Anterior cingulate cortex (tissue), 58 donors: ENCODE measurements at places on chromosomes 3 and 15.

- peak; percentile 26 for DNase-seq
Measured at GRCh38 chr3:46662771-46663551, 30.5 kb downstream of the ALS2CL start.

GRCh38 chr3:126568776-126569342, 10.1 kb upstream of the C3orf22 start:
- no peak for DNase-seq

GRCh38 chr3:47096959-47097358, 67.0 kb downstream of the SETD2 start:
- DNase-seq = no peak

DNA sequence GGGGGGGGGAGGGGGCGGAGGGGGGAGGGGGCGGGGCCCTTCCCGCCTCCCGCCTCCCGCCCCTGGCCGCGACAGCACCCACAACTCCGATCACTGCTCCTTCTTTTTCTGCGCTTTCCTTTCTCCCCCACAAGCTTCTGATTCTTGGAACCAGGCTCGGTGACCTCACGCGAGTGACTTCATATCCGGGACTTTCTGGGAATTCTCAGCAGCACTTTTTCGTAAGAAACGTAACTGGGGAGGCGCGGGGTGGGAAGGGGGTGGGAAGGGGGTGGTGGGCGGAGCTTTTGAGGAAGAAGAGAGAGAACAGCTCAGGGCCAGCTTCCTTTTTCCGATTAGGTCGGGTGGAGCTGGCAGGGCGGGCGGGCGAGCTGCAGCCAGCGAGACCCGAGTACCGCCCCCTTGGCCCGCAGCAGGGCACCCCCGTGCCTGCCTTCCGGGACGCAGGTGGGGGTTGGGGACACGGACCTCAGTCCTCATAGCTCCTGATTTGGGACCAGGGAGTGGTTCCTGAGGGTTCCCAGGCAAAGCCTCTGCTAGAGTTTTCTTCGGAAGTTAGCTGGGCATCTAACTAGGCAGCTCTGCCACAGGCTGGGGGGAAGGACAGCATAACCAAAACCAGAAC, 14.6 kb downstream of the XIRP1 start:
- DNase-seq = peak; percentile 62

DNA sequence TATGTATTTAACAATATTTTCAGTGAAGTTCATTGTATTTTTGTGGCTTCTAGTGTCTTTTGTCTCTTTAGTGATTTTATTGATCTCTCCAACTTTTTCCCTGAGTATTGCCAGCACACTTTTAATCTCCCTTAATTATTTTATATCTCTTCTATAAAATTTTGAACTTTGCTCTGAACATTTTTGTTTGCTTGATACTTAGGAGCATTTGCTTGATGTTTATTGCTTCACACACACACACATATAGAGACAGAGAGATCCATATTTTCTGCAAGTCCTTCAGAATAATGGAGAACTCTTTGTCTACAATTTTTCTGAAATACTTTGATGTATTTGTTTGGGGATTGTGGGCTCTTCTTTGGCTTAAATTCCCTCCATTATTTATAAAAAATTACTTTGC, 213.8 kb downstream of the SLC9A9 start:
- DNase-seq = no peak

GRCh38 chr3:149812165-149812605, 830 bp upstream of the RNF13 start:
- no peak for DNase-seq

DNA sequence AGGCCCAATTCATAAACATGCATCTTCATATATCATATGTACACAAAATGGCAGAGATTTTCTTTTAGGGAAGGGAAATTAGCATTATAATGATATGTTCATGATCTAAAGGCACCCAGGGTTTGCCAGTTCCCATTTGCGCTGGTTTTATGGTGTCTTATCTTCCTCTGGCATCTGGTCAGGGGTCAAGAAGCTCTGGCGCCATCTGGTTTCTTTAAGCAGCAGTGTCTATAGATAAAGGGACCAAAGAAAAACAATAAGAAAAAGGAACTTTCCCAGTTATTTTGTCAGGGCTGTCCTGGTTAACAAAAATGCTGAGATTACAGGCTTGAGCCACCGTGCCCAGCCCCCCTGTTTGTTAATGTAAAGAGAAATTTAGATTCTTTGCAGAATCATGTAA, 3.3 kb upstream of the DCP1A start:
- no peak for DNase-seq

DNA sequence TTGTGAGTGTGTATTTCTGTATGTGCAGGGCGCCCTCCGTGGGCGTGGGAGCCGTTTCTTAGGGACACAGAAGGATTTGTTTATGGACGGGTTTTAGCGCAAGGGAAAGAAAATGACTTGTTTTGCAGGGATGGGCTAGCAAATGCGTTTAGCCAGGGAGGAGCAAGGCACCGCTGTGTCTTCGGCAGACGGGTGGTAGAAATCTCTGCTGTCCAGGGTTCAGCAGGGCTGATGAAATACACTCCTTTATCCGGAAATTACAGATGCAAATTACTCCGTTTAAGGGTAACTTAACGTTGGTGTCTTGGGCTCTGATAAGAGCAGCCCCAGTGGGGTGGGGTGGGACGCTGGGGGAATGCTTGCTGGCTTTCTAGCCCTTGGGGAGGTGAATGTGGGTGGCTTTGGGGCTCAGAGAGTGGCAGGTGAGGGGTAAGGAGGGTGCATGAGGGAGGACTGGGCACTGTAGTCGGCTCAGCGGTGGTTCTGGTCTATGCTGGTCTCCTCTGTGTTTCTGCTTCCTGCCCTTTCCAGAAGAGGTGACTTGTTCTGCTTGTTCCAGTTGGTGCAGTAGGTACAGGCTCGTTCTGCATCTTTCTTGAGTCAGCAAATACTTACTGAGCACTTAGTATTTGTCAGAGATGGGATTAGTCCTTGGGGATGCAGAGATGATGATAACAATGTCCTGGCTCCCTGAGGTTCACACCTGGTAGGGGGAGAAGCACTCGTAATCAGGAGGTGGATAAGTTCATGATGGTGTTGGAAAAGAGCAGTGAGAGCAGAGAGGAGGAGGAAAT, 954 bp downstream of the SV2B start:
- DNase-seq = no peak

GRCh38 chr3:192229866-192230265, 497.5 kb downstream of the FGF12 start:
- DNase-seq = no peak

DNA sequence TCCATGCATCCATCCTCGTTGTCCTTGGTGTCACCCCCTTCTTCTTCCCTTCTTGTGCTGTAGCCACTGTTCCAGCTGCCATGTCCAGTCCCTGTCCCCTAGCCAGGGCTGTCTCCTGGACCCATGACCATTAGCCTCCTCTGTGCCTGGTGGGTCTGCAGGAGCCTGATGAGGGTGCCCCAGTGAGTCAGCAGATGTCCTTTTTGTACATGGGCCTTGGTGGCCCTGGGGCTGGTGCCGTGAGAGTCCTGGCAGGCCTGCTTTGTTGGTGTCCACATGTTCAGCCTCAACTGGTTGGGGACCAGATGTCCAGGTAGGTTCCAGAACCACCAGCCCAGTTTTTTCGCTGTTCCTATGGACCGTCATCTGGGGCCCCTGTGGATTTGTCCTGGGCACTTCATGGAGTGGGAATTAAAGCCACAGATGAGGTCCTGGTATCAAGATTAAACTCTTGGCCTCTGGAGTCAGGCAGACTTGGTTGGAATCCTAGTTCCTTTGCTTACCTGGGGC, 66.1 kb downstream of the FBLN2 start:
- DNase-seq = no peak

GRCh38 chr3:14617508-14618023, 34.0 kb upstream of the CCDC174 start:
- DNase-seq = no peak

- DNase-seq = peak; percentile 51
Measured at GRCh38 chr3:196711838-196712513, at the start of the genes CEP19 and PIGX. CEP19 (minus strand) TSS chr3:196712250; CDS start chr3:196708657, 3,593 bp downstream. PIGX (plus strand) TSS chr3:196712377.

DNA sequence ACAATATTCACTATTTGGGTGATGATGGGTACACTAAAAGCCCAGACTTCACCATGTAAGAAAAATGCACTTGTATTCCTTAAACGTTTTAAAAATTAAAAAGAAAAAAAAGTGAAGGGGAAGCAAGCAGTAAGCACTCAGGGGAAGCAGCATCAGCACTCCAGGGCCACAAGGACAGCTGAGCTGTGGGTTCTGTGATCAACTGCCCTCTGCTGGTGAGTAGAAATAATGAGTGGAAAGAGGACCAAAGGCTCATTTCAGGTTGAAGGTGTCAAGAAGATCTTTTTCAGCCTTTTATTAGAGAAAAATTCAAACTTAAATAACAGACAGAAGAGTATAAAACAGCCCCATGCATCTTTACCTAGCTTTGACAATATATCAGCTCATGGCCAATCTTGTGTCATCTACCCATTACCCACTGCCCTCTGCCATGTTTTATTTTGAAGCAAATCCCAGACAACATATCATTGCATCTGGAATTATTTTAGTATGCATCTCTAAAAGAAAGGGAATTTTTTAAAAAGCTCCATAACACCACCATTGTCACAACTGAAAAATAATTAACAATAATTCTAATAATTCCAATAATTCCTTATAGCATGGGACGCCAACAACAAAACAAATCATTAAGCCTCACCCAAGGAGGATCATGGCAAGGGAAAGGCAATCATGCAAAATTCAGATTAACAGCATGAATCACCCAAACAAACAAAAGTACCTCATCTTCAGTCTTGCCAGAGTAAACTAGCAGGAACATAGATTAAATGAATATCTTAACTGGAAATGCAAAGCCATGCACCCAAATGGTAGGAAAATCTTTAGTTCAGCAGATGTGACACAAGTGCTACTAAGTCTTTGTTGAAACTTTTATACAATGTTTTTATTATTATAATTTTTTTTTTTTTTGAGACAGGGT, 42.5 kb downstream of the TAMM41 start:
- no peak for DNase-seq

GRCh38 chr15:70491201-70491621, 272.1 kb downstream of the UACA start:
- DNase-seq = no peak

DNA sequence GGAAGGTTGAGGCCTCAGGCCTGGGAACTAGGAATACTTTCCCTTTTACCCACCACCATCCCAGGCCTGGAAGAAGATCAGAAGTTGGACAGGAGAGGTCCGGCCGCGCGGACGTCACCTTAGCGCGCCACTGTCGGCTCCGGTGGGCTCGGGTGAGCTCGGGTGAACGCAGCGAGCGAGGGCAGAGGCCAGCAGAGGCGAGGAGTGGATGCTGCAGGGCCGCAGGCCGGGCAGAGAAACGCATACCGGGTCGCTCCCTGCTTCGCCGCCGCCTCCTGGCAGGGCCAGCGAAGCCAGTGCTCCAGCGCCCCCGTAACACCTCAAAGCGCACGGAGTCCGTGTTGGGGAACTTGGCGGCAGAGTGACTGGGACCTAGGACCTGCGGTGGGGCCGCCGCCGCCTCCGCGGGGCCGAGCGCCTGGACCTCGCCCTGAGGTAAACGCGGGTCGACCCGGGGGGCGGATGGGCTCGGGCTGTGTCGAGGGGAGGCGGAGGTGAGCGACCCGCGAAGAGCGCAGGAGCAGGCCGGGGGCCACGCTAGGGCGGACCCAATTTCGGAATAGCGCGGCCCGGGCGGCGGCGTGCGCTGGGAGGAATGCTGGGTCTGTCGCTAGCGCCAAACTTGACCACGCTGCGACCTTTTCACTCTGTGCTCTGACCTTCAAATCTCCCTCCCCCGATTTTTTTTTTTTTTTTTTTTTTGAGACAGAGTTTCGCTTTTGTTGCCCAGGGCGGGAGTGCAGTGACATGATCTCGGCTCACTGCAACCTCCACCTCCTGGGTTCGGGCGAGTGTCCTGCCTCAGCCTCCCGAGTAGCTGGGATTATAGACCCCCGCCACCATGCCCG, 1.6 kb downstream of the CYP11A1 start:
- DNase-seq = no peak

DNA sequence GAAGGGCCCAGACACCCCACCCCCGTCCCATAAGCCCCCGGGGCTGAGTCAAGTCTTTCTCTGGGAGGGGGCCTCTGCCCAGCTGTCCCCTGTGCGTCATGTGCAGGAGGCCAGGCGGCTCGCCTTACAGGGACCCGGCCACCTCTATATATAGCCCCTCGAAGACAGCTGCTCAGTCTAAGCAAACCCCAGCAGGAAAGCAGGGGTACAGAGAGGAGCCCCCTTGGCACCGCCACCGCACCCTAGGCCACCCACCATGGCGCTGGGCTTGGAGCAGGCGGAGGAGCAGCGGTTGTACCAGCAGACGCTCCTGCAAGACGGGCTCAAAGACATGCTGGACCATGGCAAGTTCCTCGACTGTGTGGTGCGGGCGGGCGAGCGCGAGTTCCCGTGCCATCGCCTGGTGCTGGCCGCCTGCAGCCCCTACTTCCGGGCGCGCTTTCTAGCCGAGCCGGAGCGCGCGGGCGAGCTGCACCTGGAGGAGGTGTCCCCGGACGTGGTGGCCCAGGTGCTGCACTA, at the start of gene KLHL40:
Gene KLHL40, plus strand, starts transcription at position 175 of the 519 bp plus-strand sequence. Its CDS starts 82 bp downstream, at position 257.
- no peak for DNase-seq

DNA sequence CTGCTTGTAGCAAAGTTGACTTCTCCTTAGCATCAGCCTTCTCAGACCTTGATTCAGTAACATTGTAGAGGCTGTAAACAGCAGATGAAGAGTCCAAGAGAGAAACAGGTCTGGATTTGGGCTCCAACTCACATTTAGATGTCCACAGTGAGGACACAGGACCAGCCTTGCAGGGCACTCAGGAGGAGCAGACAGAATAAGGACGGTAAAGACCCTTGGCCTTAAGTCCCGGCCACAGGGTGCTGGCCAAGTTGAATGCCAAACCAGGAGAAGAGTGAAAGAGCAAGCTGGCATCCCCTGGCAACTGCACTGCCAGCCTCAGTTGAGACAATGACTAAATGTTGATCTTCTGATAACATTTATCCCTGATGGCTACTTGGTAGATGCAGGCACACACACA, 136.3 kb downstream of the LRRK1 start:
- DNase-seq = no peak

GRCh38 chr3:67897351-67898336, 243.2 kb upstream of the SUCLG2 start:
- DNase-seq = no peak

- DNase-seq = no peak
Measured at GRCh38 chr3:115246461-115247020, 99.5 kb upstream of the ZBTB20 start.

DNA sequence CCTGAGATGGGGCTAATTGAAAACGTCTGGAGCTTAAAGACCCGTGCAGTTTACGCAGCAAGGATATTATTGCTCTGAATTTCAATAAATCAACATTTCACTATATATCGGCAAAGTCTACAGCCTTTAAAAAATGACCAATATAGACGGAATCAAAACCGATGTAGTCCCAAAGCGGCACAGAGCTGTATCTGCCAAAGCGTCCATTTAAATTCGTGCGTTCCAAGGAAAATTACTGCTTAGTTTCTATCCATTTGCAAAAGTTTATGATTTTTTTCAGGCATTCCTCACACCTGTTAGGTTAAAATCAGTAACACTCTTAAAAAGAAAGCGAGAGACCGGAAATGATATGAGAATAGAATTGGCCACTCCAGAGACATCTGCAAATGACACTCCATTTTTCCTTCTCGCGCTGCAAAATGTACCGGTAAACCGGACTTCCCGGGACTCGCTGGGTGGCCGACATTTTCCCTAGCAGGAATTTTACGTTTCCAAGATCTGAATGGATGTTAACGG, 777 bp upstream of the EIF4A2 start:
- DNase-seq = no peak

- no peak for DNase-seq
Measured at GRCh38 chr3:144307951-144308350, 336.3 kb downstream of the DIPK2A start.

GRCh38 chr3:18593231-18593630, 168.1 kb upstream of the SATB1 start:
- no peak for DNase-seq
